ENCODE measurements at places on chromosomes 6 and 20.

- DNase-seq: no peak
- no peaks in the 10 kb centered on the region for H3K36me3 ChIP-seq
- no peaks in the 10 kb centered on the region for H3K27me3 ChIP-seq
- no peak overlapping the region for H3K27ac ChIP-seq
- no peaks in the 10 kb centered on the region for H3K4me1 ChIP-seq
Observed at GRCh38 chr20:14947946-14948345, 610.5 kb upstream of the FLRT3 start.

- peak overlapping the region; percentile 97 for H3K4me3 ChIP-seq
- no peak for DNase-seq
- H3K27me3 ChIP-seq: peaks cover 5% of the 10 kb centered on the region
- peak overlapping the region; percentile 99 for H3K27ac ChIP-seq
- peaks cover 58% of the 10 kb centered on the region for H3K4me1 ChIP-seq
Observed at GRCh38 chr6:36596356-36596755, 2.2 kb downstream of the SRSF3 start.

DNA sequence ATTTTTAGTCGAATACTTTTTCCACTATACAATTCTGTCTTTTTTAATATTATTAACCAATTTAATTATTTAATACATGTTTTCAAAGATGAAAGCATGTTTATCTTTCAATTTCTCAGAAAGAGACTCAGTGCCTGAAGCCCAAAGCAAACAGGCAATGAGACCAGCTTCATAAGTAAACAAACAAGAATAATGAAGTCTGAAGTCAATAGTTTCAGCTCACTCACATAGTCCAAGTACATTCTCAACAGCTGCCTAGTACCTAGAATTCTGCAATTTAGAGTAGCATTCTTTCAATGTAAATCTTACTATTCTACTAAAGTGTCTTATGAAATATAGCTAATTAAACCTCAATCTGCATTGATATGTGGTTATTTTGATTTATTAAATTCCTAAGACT, 626.5 kb upstream of the NRSN1 start:
- no peaks in the 10 kb centered on the region for H3K36me3 ChIP-seq
- no peaks in the 10 kb centered on the region for H3K4me1 ChIP-seq
- DNase-seq: no peak
- H3K27ac ChIP-seq: no peak overlapping the region

DNA sequence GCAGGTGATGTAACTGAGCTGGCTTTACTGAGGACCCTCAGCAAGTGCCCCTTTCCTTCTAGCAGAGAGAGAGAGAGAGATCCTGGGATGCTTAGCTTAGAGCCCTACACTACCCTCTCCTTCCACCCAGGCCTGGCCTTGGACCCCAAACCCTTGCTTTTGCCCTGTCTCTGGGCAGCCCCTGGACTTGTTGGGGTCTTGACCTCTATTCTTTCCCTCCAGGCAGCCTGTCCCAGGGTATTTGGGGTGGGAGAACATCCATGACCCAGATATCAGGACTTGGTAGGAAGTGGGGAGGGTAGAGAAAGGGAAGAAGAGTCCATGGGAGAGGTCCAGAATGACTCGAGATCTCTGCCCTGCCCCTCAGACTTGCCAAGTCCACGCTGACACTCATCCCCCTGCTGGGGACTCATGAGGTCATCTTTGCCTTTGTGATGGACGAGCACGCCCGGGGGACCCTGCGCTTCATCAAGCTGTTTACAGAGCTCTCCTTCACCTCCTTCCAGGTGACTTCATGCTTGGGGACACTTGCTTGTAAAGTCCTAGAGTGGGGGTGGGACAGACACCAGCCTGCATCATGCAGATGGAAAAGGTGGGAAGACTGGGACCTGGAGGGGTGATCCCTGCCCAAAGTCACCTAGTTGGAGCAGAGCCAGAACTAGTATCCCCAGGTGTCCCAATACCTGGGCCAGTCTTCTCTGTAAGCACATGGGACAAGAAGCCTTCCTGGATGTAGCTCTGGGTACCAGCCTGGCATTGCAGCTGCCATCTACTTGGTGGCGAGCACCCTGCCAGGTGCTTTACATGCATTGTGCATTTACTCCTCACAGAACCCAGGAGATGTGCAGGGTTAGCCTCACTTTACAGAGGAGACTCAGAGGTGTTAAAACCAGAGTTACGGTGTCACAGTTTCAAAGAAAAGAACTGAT, 30.9 kb downstream of the GLP1R start:
- H3K36me3 ChIP-seq: no peaks in the 10 kb centered on the region
- no peak overlapping the region for H3K27ac ChIP-seq
- H3K4me3 ChIP-seq: no peak overlapping the region
- H3K4me1 ChIP-seq: peaks cover 8% of the 10 kb centered on the region
- DNase-seq: no peak
- H3K27me3 ChIP-seq: peaks cover 8% of the 10 kb centered on the region

- DNase-seq: peak; percentile 20
- peak overlapping the region; percentile 83 for H3K27ac ChIP-seq
- H3K27me3 ChIP-seq: no peaks in the 10 kb centered on the region
- H3K4me1 ChIP-seq: peaks cover 31% of the 10 kb centered on the region
- peaks cover 4% of the 10 kb centered on the region for H3K36me3 ChIP-seq
Observed at GRCh38 chr20:10502098-10502526, 67.0 kb downstream of the SLX4IP start.

DNA sequence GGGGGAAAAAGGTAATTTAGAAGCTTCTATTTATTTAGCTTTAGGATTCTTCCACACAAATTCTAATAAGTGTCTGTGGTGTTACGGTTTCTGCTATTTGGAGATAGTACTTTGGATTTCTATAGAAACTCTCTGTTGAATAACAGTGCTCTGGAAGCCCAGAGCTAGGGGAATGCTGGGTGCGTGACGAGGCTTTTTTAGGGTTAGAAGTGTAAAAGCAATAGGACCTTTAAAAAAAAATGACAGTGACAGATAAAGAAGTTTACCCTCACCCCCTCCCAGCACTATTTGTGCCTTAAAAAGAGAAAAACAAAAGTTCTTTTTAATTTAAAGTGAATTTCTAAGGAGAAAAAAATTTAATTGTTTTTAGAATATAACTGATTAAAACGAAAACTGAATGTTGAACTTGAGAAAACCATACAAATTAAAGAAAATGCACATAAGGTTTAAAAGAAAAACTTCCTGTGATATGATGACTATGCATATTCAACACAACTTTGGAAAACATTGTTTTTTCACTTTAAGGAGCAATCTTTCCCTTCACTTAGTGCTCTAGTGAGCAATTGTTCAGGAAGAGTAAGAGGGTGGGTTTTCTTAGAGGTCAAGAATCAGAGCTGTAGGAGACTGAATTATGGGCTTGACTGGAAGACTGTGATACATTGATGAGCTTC, 89.6 kb upstream of the RIPOR2 start:
- no peaks in the 10 kb centered on the region for H3K27me3 ChIP-seq
- peaks cover 43% of the 10 kb centered on the region for H3K4me1 ChIP-seq
- no peaks in the 10 kb centered on the region for H3K36me3 ChIP-seq
- H3K27ac ChIP-seq: peak overlapping the region; percentile 84
- peak overlapping the region; percentile 63 for H3K4me3 ChIP-seq

GRCh38 chr6:95629551-95629950, 52.2 kb downstream of the MANEA start:
- DNase-seq: no peak
- no peaks in the 10 kb centered on the region for H3K36me3 ChIP-seq
- no peaks in the 10 kb centered on the region for H3K4me1 ChIP-seq
- no peak overlapping the region for H3K4me3 ChIP-seq
- H3K27ac ChIP-seq: no peak overlapping the region

DNA sequence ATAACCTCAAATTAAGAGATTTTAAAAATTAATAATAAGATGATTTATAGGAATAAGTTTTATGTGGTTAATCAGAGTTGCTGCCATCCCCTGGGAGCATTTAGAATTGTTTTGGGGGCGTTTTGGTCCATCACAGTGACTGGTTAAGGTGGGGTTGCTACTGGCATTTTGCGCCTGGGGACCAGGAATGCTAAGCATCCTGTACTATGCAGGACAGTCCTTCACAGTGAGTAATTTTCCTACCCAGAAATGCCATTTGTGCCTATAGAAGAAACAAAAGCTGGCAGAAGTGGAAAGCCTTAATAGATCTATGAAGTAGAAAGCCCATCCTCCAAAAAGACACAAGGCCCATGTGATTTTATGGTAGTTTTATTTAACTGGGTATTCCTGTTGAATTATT, 118.0 kb downstream of the ANKS1A start:
- no peaks in the 10 kb centered on the region for H3K27me3 ChIP-seq
- peaks cover 2% of the 10 kb centered on the region for H3K36me3 ChIP-seq
- H3K27ac ChIP-seq: no peak overlapping the region
- no peak overlapping the region for H3K4me3 ChIP-seq

DNA sequence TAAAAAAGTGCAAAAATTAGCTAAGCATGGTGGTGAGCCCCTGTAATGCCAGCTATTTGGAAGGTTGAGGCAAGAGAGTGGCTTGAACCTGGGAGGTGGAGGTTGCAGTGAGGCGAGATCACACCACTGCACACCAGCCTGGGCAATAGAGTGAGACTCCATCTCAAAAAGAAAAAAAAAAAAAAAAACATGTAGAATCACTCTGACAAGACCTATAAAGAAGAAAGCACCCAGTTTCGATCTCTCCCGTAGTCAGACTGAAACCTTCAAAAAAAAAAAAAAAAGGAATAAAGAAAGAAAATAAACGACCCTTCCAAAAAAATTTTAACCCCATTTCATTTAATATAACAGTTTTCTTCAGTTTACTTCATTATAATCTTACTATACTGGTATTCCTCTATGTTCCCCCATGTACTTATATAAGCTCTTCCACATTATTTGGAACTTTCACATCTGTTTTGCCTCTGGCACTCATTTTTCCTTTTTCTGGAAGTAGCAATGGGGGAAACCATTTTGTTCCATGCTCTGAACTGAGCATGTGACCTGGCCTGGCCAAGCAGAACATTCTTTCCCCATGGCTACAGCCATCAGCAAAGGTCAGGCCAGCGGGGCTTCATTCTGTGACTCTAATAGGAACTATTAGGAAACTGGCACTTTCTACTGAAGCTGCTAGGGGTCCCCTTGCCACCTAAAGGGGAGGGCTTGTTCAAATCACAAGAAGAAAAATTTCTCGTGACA, 9.6 kb downstream of the SLC18B1 start:
- peaks cover 14% of the 10 kb centered on the region for H3K4me1 ChIP-seq
- peaks cover 37% of the 10 kb centered on the region for H3K36me3 ChIP-seq
- no peak overlapping the region for H3K27ac ChIP-seq
- DNase-seq: no peak

DNA sequence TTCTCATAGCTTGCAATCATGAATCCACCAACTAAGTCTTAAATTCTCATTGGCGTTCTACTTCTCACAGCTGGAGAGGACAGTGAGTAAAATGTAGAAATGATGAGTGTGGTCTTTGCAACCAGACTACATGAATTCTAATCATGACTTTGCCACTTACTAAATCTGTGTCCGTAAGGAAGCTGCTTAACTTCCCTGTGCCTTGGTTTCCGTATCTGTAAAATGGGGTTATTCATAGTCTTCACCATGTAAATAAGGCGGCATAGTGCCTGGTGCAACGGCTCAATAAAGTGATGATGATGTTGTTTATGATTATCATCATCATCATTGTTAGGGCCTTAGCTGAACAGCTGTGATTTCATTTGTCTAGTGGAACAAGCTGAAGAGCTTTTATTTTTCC, 12.6 kb downstream of the CFAP206 start:
- no peaks in the 10 kb centered on the region for H3K36me3 ChIP-seq
- no peak for DNase-seq
- no peaks in the 10 kb centered on the region for H3K4me1 ChIP-seq
- H3K4me3 ChIP-seq: no peak overlapping the region
- no peaks in the 10 kb centered on the region for H3K27me3 ChIP-seq

- no peak for DNase-seq
- H3K4me1 ChIP-seq: peaks cover 55% of the 10 kb centered on the region
- H3K27me3 ChIP-seq: no peaks in the 10 kb centered on the region
Observed at GRCh38 chr20:46088409-46089166, 1.2 kb downstream of the NCOA5 start.

DNA sequence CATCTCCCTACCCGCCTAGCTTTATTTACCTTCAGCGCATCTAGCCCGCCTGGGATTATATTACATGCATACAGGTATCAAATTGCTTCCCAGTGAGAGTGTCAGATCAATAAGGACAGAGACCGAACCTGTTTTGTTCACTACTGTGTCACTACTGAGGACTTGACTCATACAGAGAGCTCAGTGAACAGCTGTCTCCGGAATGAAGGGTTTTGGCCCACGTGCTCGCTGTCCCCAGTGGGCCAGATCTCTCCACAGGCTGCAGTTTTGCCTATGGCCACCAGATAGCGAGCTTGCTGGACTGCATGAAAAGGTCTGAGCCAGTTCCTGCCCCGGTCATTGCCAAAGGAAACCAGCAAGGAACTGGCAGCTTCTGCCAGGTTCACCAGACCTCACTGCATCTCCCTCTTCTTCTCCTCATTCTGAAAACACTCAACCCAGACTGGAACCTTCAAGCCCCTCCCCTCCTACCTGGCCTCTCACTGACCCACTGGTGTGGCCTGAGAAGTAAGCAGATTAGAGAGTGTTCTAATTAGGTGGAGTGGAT, 150.8 kb downstream of the ZMYND8 start:
- no peak overlapping the region for H3K4me3 ChIP-seq
- no peak overlapping the region for H3K27ac ChIP-seq
- DNase-seq: peak; percentile 56
- H3K27me3 ChIP-seq: no peaks in the 10 kb centered on the region

- no peaks in the 10 kb centered on the region for H3K27me3 ChIP-seq
- peaks cover 37% of the 10 kb centered on the region for H3K4me1 ChIP-seq
- peaks cover 6% of the 10 kb centered on the region for H3K36me3 ChIP-seq
Observed at GRCh38 chr6:14094721-14095120, 22.9 kb upstream of the CD83 start.

DNA sequence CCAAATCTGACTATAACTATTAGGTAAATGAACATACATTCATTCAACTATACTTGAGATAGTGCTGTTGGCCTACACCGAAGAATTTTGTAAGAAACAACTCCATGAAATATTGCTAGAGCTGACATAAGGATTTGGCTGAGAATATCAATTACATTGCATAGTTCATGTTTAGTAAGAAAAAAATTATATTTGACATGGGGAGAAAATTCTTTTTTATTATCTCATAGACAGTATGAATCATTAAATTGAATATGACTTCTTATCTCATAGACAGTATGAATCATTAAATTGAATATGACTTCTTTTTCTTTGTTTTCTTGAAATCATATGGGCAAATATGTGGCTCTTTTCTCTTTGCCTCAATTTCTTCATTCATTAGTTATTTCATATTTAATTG, 212.3 kb upstream of the HSF2 start:
- H3K27me3 ChIP-seq: peaks cover 7% of the 10 kb centered on the region
- no peak for DNase-seq

DNA sequence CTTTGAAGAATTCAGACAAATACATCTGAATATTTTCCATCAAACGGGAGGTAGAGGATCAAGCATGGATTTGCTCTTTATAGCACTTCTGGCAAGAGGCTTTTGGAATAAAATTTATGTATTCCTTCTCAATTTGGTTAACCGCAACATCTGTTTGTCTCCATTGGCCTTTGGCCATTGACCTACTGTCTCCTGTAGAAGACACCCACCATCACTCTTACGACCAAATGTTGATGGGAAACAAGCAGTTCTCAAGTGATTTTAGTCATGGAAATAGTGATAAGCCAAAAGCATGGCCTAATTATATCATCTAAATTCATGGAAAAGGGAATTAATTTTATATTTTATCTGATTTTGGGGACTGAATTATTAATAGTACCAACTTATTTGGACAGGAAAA, 591.9 kb downstream of the CD109 start:
- DNase-seq: no peak
- H3K27me3 ChIP-seq: no peaks in the 10 kb centered on the region
- no peak overlapping the region for H3K4me3 ChIP-seq
- no peak overlapping the region for H3K27ac ChIP-seq

- H3K27me3 ChIP-seq: no peaks in the 10 kb centered on the region
- DNase-seq: no peak
- peaks cover 19% of the 10 kb centered on the region for H3K36me3 ChIP-seq
- no peak overlapping the region for H3K27ac ChIP-seq
- H3K4me1 ChIP-seq: peaks cover 24% of the 10 kb centered on the region
Observed at GRCh38 chr6:166997348-166997747, 1.8 kb upstream of the CEP43 start.
